ENCODE measurements at places on chromosomes 4 and X.

DNA sequence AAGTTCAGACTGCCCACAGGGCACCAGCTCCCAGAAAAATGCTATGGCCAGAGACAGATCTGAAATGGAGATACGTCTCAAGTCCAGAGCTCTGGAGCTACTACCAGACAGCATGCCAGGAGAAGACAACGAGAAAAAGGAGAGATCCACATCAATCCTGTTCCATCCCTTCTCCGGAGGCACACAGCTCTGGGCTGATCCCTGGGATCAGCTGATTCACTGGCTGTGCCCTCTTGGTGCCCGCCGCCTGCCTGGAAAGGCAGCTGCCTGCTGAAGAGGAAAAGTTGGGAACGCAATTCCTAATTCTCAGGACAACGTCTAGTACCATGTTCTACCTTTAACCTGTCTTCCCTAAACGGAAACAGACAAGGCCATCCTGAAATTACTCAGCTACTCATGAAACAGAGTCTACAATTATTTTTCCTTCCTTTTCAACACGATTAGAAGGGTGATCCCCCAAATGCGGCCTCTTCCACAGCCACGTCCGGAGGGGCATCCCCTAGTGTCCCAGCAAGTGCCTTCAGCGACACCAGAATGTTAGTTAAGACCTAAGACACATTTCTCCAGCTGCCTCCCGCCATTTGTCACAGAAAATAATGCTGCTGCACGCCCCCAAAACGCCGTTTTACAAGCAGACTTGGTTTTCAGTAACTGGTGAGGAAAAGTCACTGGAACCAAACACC, 2.4 kb downstream of the ZFYVE28 start:
- DNase-seq = no peak

- DNase-seq = no peak
These were observed 211.7 kb upstream of the AGTR2 start for GRCh38 chrX:115958687-115959359.

DNA sequence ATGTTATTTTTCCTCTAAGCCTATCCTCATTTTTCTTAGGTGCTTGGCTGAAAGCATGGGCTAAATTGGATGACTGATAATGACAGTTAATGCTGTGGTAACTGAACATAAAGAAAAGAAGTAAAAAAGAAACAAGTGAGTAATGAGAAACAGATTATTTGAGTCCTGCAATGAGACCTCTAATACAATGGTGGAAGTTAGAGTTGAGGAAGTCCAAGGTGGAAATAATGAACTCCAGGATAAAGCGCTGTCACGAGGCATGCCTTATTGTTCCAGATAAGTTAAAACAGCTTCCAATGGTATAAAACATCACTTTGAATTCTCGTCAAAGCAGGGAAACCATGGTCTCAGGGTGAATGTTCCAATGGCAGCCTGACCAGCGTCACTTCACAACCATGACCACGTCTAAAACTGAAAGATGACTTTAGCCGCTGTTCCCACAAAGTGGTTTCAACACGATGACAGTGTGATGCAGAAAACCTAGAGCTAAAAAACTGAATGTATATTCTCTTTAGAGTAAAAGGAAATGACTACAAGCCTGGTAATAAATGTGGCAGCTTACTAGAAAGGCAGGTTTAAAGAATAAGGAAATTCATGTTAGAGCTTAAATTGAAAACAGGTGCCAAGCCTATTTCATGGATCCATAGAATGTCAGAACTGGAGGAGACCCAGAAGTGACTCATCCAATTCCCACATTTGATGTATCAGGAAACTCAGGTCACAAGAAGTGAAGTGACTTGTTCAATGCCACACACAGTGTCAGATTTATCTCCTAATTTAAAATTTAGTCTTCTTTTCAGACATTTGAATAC, 202.6 kb upstream of the GYPA start:
- DNase-seq = no peak

DNA sequence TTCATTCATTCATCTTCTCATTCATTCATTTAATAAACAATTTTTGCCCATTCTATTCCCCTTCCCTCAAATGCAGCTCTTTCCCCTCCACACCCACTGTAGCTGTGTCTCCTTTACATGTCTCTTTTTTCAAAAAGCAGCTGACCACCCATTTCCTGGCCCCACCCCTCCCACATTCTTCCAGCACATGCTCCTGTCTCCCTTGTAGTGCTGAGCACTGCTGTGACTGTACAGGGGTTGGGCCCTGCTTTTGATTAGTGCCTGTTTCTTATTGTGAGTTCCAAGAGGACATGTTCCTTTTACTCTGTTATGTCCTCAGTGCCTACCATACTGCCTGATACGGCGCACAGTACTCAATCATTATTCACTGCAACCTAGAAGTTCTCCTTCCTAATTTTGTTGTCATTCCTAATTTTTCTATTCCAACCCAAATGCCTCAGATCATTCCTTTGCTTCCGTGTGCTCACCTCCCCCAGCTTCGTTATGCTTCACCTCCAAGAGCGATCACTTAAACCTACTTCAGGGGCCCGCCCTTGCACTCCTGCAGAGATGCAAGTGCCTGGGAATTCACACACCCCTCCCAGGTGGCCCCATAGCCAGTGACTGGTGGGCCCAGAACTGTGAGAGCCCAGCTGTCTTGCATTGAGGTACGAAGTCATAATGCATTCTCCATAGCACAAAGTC, 152.2 kb downstream of the STK32B start:
- DNase-seq = no peak

Data from stimulated activated CD8-positive, alpha-beta memory T cell treated with anti-CD3 and anti-CD28 coated beads, Interleukin-15, amount 100 ng/mL, for 48 hours (primary cell).